ENCODE measurements at places on chromosomes 2 and 18.

- DNase-seq: no peak
Measured at GRCh38 chr2:165804719-165805118, 10.7 kb upstream of the GALNT3 start.

DNA sequence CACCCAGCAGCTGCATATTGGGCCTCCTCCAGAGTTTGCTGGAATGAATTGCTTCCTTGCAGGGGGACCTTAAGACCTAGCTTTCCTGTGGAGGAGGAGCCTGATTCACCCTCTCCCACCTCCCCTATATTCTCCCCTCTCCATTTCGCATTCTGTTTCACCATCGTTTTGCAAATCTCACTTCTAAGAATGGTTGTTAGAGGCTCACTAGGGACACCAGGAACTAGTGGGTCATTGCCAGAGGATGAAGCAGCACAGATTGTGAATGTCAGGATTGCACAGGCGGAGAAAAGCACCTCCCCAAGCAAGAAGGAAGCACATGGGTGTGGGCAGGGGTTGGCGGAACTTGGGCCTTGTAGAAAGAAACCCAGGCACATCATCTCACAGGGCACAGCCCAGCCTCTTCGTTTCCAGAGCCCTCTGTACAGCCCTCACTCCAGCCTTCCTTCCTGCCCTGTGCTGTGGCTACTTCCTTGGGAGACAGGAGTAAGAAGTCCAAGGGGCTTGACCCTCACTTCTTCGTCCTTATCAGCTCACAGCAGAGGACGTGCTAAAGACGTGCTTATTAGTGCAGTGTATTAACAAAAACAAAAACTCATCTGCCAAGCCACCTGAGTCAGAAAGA is 63.4 kb downstream of the TACR1 start:
- no peak for DNase-seq

DNA sequence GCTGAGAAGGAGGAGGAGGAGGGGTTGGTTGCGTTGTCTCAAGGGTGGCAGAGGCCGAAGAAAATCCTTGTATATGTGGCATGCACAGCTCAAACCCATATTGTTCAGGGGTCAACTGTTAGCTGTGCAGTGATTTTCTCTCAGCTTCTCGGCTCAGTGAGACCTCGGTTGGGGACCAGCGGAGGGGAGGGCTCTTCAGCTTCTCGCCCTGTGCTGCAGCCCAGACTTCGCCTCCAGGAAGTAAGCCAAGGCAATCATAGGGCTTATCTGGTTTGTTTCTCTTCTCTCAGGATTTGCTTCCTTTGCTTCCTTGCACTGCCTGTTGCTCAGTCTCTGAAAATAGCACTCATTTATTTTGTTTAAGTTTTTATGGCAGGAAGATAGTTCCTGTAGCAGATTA is 85.5 kb downstream of the SOWAHC start:
- no peak for DNase-seq

DNA sequence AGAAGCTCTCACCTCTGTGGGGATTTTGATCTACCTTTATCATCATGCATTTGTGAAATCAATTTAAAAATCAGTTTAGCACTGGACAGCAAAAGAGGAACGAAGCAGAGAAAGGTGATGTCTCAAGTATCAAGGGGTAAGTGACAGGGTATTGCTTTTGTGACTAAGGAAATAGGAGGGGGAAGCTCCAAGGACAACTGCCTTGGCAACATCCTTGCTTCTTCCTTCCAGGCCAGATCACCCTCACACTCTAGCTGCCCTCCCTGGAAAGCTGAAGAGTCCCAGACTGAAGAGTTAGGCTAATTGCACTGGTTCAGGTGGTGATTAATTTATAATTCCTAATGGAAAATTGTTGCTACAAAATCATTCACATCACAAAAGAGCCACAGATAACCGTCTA is 859.1 kb upstream of the ACVR2A start:
- DNase-seq: no peak

- DNase-seq: peak; percentile 44
Measured at GRCh38 chr2:45904267-45904945, 252.9 kb downstream of the PRKCE start.

- no peak for DNase-seq
Measured at GRCh38 chr2:82289446-82289845, 1984.9 kb upstream of the LRRTM1 start.

- no peak for DNase-seq
Measured at GRCh38 chr18:44805643-44806042, 125.0 kb downstream of the SETBP1 start.

- no peak for DNase-seq
Measured at GRCh38 chr2:47300609-47301276, 102.2 kb upstream of the MSH2 start.

GRCh38 chr18:5064841-5065370 is 132.2 kb downstream of the AKAIN1 start:
- DNase-seq: no peak

GRCh38 chr2:229425598-229425997 is 154.5 kb upstream of the PID1 start:
- no peak for DNase-seq

GRCh38 chr2:221553333-221553732 is 18.8 kb downstream of the EPHA4 start:
- DNase-seq: no peak

GRCh38 chr2:138424436-138425140 is 77.0 kb upstream of the SPOPL start:
- DNase-seq: no peak

- DNase-seq: no peak
Measured at GRCh38 chr2:237922641-237923361, 44.0 kb upstream of the UBE2F start.

- no peak for DNase-seq
Measured at GRCh38 chr18:71223486-71223885, 934.6 kb downstream of the SOCS6 start.

DNA sequence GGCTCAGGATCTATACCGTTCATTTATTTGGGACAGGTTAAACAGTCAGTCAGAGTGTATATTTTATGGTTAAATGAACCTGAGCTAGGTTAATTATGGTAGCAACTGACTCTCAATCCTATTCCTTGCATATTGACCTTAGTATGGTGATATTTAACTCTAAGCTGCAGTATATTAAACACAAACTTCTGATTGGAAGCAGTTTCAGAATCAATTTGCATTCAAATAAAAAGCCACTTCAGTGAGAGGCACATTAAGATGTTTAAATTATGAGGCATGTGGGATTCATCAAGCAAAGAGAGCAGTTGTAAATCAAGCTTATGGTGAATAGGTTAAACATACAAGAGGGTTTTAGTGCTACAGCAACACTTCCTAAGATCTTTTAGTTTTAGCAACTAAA is 40.4 kb downstream of the FRZB start:
- DNase-seq: no peak

DNA sequence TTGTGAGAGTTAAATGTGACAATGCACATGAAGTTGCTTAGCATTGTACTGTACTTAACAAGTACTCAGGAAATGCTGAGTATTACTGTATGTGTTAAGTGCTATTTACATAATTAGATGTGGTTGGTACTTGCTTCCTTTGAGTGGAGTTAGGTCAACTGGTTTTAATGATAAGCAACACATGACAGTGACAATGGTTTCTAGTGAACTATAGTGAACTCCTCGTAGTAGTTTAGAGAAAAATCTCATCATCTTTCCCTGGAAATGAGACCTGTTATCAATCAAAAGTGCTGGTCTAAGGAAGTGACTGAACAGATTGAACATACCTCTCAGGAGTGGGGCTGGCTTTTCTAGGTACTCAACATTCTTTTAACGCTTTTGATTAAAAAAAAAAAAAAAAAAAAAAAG is 29.2 kb upstream of the ZDBF2 start:
- DNase-seq: no peak

DNA sequence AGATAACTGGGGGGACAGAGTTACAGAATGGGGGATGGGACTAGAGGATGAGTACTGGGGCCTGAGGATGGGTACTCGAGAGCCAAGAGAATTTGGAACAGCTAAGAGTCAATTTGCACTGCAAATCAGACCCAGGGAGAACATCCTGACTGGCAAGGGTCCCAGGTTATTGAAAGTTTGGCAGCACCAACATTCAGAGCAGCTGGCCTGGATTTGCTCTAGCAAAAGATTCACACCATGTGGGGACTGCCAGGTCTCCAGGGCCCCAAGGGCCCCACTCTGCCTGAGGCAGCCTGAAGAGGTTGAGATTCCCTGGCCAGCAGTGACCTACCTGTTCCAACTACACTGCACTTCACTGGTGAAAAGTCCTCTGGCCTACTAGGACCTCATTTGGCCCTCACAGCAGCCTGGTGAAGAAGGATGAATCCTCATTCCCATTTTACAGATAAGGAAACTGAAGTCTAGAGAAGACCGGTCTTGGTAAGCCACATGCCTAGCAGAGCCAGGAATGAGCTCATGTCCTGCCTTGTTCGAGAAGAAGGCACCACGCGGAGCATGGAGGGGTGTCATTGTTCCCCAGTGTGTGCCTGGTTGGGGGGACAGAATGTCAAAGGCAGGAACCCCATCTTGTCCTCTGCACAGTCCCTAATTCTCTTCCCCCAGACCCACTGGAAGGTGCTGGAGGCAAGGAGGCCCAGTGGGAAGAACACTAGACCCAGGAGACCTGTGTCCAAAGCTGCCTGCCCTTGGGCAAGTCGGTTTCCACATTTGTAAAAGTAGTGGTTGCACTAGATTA is 258.6 kb downstream of the TNS1 start:
- DNase-seq: peak; percentile 15

DNA sequence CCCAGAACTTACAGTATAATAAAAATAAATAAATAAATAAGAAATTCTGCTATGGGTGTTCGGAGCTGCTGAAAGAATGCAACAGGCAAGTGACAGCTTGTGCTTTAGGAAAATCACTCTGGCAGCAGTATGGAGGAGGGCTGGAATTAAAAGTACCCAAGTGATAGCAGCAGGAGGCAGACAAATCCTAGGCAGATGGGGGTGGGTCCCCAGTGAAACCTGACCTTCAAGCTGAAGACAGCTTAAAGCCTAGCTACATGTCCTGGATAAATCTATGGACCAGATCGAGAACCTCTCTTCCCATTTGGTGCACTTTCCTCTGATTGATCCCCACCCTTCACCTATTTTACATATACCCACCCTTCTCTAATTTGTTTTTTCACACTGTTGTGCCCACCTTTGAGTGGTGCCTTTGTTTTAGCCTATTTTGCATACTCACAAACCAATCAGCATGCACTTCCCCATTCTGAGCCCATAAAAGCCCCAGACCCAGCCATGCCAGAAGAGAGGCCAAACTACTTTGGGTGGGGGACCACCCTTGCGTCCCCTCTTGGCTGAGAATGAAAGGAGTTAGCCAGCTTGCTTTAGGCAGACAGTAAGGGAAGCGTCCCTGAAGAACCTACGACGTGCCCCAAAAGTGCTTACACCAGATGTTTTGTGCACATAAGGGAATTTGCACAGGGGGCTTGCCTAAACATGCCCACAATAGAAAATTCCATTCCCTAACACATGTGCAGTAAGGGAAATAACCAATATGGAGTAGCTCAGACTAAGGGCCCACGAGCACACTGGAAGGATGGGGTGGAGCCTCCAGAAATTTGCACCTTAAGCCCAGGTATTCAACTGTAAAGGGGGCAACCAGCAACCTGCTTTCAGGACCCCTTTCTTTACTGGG is 3.0 kb downstream of the METTL8 start:
- DNase-seq: no peak

DNA sequence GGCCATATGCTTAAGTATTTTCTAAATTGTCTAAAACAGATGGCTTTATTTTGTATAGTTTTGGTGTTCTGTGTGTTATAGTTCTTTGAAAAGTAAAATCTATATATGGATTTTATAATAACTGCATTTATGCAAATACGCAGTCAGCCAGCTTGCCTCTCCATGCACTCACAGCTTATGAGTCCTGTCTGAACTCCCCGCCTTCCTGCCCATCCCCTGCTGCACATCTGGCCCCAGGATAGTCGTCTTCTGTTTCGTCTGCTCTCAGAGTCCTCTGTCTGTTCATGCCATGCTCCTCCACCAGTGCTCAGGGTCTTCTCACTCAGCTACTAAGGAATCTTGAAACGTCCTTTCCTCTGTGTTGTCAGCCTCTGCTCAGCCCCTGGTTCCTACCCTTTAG is 28.2 kb upstream of the ANKRD62 start:
- no peak for DNase-seq

DNA sequence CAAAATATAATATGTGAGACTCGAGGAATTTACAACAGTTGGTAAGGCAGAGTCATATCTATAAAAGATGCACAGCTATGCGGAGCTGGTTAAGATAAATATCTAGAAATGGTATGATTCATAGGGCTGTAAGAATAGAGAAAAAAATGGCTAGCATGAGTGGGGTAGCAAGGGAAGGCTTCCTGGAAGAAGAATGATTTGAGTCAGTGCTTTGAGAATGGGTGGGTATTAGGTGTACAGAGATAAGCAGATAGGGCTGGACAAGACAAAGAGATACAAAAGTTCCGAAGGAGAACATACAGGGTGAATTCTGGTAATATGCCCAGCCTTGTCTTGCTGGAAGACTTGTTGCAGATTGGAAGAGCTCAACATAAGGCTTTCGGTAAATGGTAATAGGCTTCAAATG is 291.5 kb upstream of the CCDC68 start:
- no peak for DNase-seq

DNA sequence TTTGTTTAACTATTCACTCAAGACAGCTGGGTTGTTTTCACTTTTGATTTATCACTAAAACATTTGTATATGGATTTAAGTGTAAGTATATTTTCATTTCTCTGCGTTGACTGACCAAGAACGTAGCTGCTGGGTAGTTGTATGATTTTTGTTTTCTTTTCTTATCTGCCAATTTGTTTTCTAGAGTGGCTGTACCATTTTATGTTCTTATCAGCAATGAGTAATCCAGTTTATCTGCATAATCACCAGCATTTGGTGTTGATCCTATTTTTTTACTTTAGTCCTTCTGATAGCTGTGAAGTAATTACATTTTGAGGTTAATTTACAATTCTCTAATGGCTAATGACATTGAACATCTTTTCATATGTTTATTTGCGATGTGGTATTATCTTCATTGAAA is 1178.4 kb upstream of the TMEFF2 start:
- no peak for DNase-seq

GRCh38 chr2:132607426-132608090 is 62.4 kb downstream of the LYPD1 start:
- DNase-seq: no peak

DNA sequence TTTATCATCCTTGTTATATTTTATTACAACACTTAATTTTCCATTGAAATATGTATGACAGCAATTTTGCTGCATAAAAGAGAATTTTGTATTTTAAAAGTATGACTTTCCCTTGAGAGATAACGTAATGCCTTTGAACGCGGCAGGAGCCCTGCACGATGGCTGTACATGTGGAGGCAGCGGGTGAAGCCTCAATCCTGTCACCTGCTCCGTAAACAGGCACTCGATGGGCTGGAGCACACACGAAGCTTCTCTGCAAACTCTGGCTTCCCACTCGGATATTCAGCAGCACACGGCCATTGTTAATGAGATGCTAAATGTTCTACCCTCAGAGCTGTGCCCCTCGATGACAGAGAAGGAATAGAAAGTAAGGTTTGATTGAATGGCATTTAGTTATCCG is 184.4 kb downstream of the RTP5 start:
- no peak for DNase-seq

Data from AG09319 (cell line).